ENCODE measurements at places on chromosomes 16 and 17.

- DNase-seq = peak; percentile 55
Observed at GRCh38 chr16:78045865-78046581, 23.7 kb downstream of the CLEC3A start.

GRCh38 chr16:14303182-14303618, 232.1 kb downstream of the MRTFB start:
- no peak for DNase-seq

- no peak for DNase-seq
Observed at GRCh38 chr17:80183581-80184422, 14.0 kb downstream of the CARD14 start.

- peak; percentile 18 for DNase-seq
Observed at GRCh38 chr17:82334622-82335394, 1.2 kb upstream of the SECTM1 start.

GRCh38 chr16:71796501-71797097, 12.0 kb downstream of the AP1G1 start:
- no peak for DNase-seq

DNA sequence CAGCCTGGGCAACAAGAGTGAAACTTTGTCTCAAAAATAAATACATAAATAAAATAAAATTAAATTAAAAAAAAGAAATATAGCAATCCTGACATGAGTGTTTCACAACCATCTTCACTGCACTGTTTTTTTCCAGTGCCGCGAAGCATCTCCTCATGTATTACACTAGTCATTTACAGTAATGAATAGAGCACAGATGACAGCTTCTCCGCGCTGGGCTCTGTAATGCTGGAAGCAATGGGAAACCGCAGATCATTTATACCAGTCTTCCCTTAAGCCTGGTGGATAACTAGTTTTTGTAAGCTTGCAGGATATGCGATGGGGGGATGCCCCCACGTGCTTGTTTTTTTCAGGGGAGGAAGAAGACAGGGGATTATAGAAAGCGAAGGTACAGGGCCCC, 86.9 kb downstream of the MYH13 start:
- DNase-seq = no peak

DNA sequence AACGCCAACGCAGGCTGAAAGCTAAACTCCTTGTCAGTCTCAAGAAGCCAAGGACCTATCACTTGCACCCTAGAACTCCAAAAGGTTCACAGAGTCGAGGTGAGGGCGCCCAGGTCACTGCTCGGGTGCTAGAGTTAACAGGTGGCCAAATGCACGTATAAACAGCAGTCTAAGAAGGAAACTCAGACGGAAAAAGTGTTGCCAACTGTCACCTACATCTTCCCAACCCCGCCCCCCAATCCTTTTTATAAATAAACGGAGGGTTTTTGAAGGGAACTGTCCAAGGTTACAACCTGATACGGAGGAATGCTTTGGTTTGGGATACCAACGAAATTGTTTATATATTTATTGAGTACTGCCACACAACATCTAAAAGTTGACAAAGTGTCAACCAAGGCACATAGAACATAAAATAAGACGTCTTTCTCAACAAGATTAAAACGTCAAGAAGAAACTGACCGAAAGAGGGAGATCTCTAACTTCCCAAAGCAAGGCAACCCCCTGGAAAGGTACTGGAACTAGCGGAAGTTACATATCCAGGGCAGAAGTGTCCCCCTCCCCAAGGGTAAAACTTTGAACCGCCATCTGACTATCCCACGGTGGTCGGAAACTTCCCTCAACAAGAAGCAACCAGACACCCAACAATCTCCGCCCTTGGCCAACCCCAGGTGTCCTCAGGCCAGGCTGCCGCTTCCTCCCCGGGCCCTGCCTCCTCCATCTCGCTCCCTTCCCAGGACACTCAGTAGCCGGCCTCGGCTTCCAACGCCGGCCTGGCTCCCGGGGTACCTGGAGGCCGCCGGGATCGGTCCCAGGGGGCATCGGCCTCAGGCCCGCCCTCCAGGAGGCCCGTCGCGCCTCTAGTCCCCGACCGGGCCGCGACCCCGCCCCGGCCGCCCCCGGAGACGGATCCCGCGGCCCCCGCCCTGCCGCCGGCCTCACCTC, 982 bp downstream of the SPAG9 start:
- peak; percentile 49 for DNase-seq

- no peak for DNase-seq
Observed at GRCh38 chr16:17018585-17018939, 452.2 kb downstream of the XYLT1 start.
